Naive thymus-derived CD4-positive, alpha-beta T cell (primary cell): ENCODE measurements at places on chromosomes 5 and 9. TPM values are rescaled to one million over a fixed set of nuclear protein-coding genes. Genes with fewer than 3 reads are reported as not detected.

SNCAIP gene
- total RNA-seq = not detected

CHSY3 gene
- total RNA-seq = not detected

ARHGEF39 gene
- total RNA-seq = 1.0 TPM

IL5 gene
- not detected for total RNA-seq

SLC6A7 gene
- not detected in 2 replicates for total RNA-seq

PCDHGB6 gene
- 0.19 TPM for total RNA-seq

DNA sequence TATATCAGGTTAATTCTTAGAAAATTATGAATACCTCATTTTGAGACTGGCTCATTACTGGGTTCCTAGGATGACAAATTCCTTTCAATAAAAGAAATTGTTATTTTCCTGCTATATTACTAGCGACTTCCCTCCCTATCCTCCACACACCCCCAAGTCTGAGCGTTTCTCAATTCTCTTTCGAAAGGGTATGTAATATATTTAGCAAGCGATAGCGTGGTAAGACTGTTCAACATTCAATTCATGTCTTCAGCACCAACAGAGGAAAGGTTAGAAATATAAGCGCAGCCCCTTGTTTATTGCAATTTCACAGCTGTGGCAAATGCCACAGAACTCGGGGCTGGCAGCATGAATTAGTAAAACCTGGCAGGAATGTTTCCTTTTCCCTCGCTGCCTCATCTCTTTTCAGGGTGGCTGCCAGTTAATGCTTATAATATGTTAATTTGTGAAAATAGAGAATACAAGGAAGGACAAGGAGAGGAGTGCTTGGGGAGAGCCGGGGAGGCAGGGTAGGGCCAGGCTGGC is 152.7 kb upstream of the TBCA start:
- H3K36me3 ChIP-seq = no peaks in the 10 kb centered on the region
- no peaks in the 10 kb centered on the region for H3K4me1 ChIP-seq
- H3K27me3 ChIP-seq = no peaks in the 10 kb centered on the region
- H3K4me3 ChIP-seq = no peak overlapping the region

DNA sequence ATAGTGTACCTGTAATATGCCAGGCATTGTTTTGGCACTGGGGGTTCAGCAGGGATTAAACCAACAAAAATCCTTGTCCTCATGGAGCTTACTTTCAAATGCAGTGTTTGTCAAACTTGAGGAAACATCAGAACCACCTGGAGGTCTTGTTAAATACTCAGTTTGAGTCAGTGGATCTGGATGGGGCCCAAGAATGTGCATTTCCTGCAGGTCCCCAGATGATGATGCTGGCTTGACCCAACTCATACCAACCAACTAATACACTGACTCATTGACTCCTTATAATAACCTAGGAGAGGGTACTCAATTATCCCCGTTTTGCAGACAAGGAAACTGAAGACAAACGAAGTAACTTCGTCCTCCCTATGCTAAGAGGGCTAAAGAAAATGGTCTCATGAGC is 11.3 kb downstream of the WWC1 start:
- DNase-seq = no peak
- no peaks in the 10 kb centered on the region for H3K36me3 ChIP-seq
- no peak overlapping the region for H3K4me3 ChIP-seq
- no peaks in the 10 kb centered on the region for H3K27me3 ChIP-seq
- no peak overlapping the region for H3K27ac ChIP-seq

DNA sequence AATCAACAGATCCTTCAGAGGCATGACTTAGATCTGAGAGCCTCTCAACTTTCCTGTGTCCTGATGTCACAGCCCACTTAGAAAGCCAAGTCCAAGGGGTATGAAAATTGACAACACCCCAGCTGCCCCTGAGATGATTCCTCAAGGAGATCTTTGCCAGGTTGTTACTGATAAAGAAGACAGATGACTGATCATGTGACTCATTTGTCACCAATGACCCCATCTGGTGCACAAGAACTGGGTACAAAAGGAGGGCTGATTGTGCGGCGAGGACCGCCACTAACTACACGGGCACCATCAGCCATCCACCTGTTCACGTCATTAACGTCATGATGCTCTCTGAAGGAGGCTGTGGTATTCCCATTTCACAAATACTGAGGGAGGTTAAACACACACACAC is 583.2 kb upstream of the KLF4 start:
- H3K27ac ChIP-seq = no peak overlapping the region
- no peak for DNase-seq
- H3K4me3 ChIP-seq = no peak overlapping the region

DNA sequence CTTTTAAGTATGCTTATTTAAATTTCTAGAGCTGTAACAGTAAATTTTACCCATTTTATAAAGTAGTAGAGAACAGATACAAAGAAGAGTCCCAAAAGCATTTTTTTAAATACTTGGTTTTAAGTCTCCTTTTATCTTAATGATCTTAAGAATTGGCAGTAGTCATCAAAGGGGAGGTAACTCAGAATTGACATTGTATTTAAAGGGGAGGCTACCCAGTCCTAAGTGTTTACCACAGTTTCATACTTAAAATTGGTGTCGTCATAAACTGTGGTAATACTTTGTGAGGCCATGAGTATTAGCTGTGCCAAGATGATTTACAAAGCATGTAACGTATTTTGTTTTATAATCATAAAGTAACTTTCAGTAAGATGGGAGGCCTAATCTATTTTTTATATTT is 14.8 kb downstream of the SLC25A46 start:
- H3K36me3 ChIP-seq = no peaks in the 10 kb centered on the region
- no peak overlapping the region for H3K27ac ChIP-seq
- no peak overlapping the region for H3K4me3 ChIP-seq
- no peak for DNase-seq
- peaks cover 12% of the 10 kb centered on the region for H3K4me1 ChIP-seq

DNA sequence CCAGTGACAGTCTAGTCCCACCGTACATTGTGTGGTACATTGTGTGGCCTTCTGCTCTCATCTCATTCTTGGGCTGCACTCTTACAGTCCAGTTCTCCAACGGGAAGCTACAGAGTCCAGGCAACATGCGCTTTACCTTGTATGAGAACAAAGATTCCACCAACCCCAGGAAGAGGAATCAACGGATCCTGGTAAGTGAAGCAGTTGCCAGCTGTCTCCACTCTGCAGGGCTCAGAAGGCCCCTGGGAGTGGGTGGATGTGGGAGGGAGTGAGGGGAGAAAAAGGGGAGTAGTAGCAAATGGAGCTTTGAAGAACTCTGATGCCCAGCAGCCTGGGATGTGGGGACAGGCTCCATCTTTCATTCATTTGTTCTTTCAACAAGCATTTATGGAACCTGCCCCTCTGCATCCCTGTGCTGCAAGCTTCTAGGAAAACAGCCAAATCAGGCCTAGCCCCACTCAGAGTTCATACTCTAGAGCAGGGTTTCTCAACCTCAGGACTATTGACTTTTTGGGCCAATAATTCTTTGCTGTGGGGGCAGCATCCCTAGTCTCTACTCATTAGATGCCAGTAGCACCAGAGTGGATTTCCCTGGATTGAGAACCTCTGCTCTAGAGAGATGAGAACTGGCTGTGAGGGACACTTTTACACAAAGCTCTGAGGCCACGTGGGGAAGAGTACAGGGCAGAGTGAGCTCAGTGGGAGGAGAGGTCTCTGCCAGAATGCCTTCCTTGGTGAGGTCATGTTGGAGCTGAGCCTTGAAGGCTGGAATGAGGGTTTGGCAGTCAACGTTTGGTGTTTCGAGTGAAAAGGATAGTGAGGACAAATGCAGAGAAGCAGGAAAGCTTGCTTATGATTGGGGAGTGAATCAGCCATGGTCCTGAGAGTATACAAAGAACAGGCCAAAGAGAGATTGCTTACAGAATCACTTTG is 1.1 kb downstream of the POLR1E start:
- no peaks in the 10 kb centered on the region for H3K36me3 ChIP-seq
- H3K27me3 ChIP-seq = no peaks in the 10 kb centered on the region
- peaks cover 20% of the 10 kb centered on the region for H3K4me1 ChIP-seq
- peak overlapping the region; percentile 82 for H3K4me3 ChIP-seq

DNA sequence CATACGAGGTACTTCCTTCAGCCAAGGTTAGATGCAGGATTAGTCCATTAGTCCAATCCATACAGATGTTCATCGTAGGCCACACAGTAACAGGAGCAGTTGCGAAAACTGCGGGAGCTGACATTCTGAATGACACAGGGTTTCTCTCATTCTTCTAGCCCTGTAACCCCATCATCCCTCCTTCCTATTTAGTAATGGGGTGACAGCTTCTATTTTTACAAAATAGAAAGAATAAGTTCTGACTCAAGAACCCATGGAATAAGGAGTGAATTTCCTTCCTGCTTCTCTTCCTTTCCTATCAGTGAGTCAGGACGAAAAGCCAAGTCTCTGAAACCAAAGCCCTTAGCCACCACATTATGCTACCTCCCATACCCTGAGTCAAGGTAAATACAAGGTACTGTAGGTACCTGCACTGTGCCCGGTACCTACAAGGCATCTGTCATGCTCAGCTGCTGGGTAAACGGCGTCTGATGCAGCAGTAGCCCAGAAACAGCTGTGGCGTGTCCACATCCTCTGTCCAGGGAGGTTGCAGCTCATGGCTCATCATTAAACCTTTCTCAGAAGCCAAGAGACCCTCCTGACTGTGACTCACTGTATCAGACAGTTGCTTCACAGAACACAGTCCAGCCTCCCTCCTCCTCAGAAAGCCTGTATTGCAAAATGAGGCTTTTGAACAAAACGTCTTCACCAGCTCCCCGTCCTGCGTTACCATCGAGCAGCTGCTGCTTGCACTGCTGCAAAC is 84.2 kb downstream of the ESM1 start:
- no peak overlapping the region for H3K4me3 ChIP-seq
- DNase-seq = no peak
- no peaks in the 10 kb centered on the region for H3K27me3 ChIP-seq
- H3K27ac ChIP-seq = no peak overlapping the region
- no peaks in the 10 kb centered on the region for H3K36me3 ChIP-seq
